Activated T-helper 1 cell treated with anti-CD3 and anti-CD28 coated beads, Interleukin-12 subunit alpha, Interleukin-12 subunit beta, Interleukin-2, Interleukin-4 antibody, amounts not matched to agents 30 ng/mL and 10 ng/mL and 1 ng/mL, durations not matched to agents 14 hours and 24 hours and 36 hours (primary cell): ENCODE measurements at places on chromosomes 13 and 19. TPM values are rescaled to one million over a fixed set of nuclear protein-coding genes. Genes with fewer than 3 reads are reported as not detected.

Gene BCAM
- not detected in 2 replicates for total RNA-seq

Gene TPTE2
- total RNA-seq, result not detected in 2 replicates

Gene CTXN1
- total RNA-seq, result 1.9 and 2.6 TPM in 2 replicates

Gene DPRX
- total RNA-seq, result not detected in 2 replicates

Gene CYP4F2
- not detected in 2 replicates for total RNA-seq

Gene CD209
- not detected in 2 replicates for total RNA-seq

Gene IRF2BP1
- total RNA-seq, result 20.9 and 21.5 TPM in 2 replicates

Gene ATXN8OS
- total RNA-seq, result not detected in 2 replicates

Gene CLDN10
- not detected in 2 replicates for total RNA-seq

GRCh38 chr13:88086577-88086976 lies 415.4 kb downstream of the SLITRK5 start:
- DNase-seq, result no peak

DNA sequence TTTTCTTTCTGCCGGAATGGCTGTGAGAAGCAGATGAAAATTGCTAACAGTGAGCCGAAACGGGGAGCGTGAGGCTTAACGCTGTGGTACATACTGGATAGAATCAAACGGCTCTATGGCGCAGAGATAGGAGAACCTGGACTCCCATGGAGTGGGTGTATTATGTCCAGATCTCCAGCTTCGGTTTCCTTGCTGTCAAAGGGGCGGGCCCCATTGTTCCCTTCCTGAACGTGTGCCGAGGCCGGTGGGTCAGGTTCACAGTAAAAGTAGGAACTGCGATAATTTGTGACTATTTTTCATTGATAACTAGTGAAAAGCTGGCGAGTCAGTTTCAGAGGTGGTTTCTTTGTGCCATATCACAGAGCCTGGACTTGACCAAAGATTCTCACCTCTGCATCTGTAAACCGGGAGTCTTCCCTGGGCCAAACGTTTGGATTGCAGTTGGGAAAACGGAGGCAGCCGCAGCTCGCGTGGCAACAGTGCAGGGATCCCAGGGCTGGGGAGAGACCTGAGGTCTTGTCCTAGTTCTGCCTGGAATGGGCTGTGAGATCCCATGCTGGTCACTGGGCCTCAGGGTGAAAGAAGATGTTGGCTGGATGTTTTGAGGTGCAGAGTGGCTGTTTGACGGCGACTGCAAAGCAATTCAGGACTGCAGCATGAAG lies 752 bp downstream of the RPL18A start:
- DNase-seq, result no peak

- no peak for DNase-seq
Observed at GRCh38 chr13:65468628-65469027, 1761.5 kb downstream of the PCDH9 start.

DNA sequence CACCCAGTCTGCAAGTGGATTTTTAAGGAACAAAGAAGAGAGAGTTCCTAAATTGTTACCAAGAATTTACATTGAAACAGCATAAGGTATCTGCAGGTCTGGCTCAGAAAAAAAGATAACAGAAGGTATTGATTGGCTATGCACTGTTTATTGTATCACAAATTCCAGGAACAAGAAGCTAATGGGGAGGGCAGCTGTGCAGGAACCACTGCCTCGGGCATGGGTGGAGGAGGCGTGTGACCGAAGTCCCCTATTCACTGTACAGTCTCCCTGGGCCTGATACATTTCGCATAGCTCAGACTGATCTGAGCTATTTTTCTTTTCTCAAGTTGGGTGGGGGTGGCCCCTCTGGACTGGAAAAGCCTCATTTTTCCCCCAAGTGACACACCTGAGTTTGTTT lies 11.7 kb downstream of the NECTIN2 start:
- no peak for DNase-seq

DNA sequence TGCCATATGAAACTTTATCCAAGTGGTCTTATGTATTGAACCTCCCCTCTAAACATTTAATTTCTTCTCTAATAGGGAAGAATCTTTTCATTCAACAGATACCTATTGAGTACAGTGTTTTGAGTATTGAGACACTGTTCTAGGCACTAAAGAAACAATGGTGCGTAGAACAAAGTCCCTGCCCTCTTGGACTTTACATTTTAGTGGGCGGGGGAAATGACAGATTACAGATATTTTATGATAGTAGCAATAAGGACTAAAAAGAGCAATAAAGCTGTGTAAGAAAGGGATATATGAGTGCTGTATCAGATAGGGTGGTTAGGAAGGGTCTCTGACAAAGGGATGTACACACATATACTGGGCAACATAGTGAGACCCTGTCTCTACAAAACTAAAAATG lies 5.4 kb downstream of the NUDT15 start:
- DNase-seq, result no peak

- DNase-seq, result no peak
Observed at GRCh38 chr13:86729206-86729605, 930.0 kb upstream of the SLITRK6 start.

GRCh38 chr13:54536112-54536511 lies 1507.5 kb downstream of the OLFM4 start:
- no peak for DNase-seq

GRCh38 chr19:28642787-28643683 lies 569.9 kb downstream of the UQCRFS1 start:
- DNase-seq, result no peak

DNA sequence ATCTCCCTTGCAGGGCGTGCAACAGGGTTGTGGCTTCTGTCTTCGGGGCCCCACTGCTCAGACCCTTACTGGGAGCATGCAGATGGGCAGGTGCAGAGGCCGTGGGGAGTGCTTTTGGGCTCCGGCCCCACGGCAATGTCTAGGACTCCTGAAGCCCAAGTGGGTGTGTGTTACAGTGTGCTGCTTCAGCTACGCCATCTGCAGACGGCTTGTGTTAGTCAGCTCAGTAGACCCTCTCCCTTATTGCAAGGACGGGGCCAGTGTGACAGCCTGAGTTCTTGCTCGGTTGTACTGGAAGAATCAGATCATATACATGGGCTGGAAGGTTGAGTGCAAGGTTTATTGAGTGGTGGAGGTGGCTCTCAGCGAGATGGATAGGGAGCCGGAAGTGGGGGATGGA lies 39.3 kb downstream of the DNAJC3 start:
- no peak for DNase-seq

DNA sequence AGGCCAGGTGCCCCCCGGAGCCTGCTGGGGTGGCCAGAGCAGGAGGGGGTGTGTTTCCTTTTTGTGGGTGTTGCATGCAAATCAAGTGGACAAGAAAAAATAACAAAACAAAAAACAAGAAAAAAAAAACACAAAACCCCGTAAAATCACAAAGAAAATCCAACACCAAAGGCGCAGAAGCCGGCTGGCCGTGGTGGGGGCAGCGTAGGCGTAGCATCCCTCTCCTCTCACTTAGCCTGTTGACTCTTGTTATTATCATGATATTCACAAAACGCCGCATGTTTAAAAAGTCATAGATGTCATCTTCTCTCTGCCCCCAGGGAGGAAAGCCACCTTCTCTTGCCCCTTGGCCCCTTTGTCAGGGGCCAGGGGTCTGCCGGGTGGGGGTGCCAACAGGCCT lies 978 bp upstream of the TGFBR3L start:
- no peak for DNase-seq

- DNase-seq, result no peak
Observed at GRCh38 chr13:21309542-21310172, 133.2 kb downstream of the MRPL57 start.

DNA sequence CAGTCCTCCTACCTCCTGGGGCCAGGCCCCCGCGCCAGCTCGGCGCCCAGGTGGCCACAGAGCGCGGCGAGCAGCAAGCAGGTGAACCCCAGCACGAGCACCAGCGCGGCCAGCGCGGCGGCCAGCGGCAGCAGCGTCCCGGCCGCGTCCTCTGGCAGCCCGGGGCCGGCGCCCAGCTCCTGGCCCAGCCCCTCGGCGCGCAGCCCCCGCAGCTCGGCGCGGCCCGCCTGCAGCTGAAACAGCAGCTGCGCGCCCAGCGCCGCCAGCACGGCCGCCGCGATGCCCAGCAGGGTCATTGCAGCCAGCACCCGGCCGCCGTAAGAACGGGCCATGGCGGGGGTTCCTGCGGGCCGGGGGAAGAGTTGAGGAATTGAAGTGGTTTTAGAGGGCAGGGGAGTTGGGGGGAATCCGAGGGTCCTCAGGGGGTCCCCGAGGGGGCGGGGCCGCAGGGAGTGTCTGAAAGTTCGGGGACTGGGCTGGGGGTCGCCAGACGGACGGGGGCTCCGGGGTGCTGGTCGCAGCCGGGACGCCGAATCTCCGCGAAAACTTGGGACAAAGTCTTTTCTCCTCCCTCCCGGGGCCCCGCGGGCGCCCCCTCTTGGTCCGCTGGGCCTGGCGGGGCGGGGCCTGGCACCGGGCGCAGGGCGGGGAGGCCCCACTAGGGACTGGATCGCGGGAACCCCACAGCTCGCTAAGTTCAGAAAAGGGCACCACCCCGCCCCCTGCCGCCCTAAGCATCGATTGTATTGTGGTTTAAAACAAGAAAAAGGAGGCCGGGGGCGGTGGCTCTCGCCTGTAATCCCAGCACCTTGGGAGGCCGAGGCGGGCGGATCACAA lies at the start of gene TMEM221:
TMEM221 (minus strand) TSS at position 538 of the 837 bp plus-strand sequence; CDS start at position 332, 206 bp downstream.
- DNase-seq, result peak; percentile 28

DNA sequence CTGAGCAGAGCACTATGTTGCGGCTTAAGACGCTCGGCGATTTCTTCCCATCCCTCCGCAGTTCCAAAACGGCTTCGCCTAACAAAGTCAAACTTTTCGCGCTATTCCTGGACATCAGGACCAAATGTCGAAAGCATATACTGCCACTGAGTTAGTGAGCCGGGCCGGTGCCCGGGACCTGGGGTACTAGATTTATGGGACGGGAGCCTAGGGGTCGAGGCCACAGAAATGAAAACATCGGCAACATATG lies 699 bp downstream of the RCBTB2 start:
- no peak for DNase-seq

DNA sequence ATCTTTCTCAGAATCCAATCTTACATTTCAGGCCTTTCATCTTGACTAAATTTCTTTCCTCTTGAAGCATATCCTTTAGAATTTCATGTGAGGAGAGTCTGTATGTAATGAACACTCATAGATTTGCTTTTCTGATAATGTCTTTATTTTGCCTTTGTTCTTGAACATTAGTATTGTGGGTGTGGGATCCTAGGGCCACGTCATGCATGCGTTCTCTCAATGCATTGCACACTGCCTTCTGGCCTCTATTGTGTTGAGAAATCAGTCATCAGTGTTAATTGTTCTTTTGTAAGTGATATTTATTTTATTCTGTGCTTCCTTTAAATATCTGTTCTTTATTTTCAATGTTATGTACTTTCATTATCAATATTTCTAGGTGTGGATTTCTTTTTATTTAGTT lies 364.9 kb downstream of the OXGR1 start:
- DNase-seq, result no peak

- no peak for DNase-seq
Observed at GRCh38 chr13:95180513-95181245, 120.6 kb downstream of the ABCC4 start.

GRCh38 chr19:1292419-1293151 lies 6.9 kb downstream of the EFNA2 start:
- DNase-seq, result no peak

- DNase-seq, result no peak
Observed at GRCh38 chr19:6828306-6828697, 55.8 kb downstream of the VAV1 start.

- no peak for DNase-seq
Observed at GRCh38 chr13:84279166-84279565, 396.9 kb upstream of the SLITRK1 start.

DNA sequence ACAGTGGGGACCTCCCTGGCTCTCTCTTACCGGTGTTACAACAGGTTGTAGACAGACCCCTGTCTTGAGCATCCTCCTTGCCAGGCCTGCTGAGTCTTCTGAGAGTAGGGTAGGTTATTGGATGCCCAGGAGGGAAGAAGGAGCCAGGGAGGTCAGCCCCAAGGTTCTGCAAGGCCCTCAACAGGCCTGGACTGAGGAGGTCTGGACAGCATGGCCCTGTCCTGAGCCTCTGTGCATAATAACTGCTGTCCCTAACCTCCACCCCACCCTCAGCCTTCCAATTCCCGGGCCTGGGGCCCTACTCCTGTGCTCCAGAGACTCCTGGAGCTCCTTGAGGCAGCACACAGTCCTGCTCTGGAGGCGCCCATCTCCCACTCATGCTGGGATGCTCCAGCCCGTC lies 336 bp downstream of the CD22 start:
- no peak for DNase-seq

- no peak for DNase-seq
Observed at GRCh38 chr13:110466266-110466915, 95.1 kb downstream of the RAB20 start.

GRCh38 chr13:50650592-50651504 lies 192.6 kb downstream of the DLEU7 start:
- no peak for DNase-seq

- DNase-seq, result no peak
Observed at GRCh38 chr13:87078947-87079795, 592.0 kb upstream of the SLITRK5 start.

DNA sequence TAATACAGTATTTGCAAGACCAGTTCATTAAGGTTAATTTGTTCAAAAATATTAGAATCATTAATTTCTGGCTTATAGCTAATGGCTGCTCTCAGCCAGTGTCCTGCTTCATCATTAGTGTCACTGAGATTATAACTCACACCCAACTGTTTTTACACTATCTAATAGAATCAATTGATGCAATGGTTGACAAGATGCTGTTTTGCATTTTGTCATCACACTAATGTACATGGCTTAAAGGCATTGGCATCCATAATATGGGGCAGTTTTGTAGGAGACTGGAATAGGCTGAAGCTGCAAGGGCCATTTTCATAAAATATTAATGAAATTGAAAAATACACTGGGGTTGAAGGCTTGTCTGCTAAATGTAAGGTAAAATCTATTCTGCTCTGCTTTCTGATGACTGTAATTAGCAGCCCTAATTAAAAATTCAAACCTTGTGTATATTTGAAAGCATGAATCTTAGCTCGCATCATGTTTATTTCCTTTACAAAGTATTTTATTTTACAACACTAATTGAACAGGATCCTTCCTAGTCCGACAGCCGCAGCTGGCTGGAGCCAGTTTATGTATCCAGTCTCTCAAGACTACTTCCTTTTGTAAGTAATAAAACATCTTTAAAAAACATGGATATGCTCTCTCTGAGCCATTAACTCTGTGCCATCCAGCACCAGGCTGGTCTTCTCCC lies 296.7 kb downstream of the POU4F1 start:
- no peak for DNase-seq

GRCh38 chr19:45953676-45954075 lies 20.0 kb downstream of the NOVA2 start:
- DNase-seq, result no peak
